GF-D8 (cell line): ENCODE measurements at places on chromosomes 3 and 15.

- no peak for DNase-seq
These were observed 17.3 kb upstream of the HGD start for GRCh38 chr3:120699333-120699732.

GRCh38 chr3:96017556-96017955, 796.8 kb upstream of the EPHA6 start:
- DNase-seq, result no peak

DNA sequence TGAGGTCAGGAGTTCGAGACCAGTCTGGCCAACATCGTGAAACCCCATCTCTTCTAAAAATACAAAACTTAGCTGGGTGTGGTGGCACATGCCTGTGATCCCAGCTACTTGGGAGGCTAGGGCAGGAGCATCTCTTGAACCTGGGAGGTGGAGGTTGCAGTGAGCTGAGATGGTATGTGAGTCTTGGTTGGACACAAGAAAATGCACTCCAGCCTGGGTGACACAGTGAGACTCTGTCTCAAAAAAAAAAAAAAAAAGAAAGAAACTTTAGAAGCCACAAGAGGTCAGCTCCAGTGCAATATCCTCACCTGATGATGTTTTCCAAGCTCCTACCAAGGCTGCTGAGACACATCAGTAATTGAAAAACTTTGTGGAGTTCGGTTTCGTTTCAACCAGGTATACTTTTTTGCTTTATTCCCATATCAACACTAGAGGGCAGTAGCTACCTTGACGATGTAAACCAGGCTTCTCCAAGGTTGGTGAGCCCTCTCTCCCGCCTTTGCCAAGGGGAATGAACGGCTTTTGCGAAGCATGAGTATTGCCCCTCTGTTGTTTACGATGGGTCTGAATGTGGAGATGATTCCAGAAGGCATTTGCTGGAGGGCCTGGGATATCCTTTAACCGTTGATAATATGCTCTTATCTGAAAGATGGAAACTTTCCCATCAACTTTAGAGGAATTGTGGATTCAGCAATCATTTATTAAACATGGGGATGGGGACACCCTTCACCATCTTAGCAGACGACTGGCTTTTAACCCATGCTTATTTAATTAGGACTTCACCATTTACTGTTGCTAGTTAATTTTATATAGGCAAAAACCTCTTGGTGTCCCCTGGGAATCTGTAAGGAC, 202.8 kb downstream of the SV2B start:
- no peak for DNase-seq

DNA sequence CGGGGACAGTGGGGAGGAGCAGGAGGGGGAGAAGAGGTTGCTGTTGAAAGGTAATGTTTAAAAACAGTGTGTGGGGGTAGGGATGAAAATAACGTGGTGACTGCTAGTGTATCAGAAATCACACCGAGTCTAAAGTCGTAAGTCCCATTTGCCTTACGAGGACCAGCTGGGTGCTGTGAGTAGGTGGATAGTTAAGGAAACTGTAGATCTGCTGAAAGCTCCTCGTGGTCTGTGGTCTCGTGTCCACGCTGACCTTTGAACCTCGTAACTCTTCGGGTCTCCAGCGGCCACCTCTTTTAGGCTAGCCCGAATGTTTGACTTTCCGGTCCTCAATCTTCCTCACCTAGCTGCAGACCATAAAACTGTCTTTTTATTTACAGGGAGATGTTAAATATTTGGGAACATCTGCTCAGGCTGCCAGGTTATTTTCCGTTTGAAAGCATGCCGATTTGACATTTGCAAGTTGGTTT, 29.3 kb upstream of the ST3GAL6 start:
- peak; percentile 33 for DNase-seq

GRCh38 chr3:66602691-66603090, 101.9 kb upstream of the LRIG1 start:
- DNase-seq, result no peak
